ENCODE measurements at places on chromosomes 5 and 9.
A peak's percentile ranks its signal among the peaks of the same experiment; 100 is the strongest.

- DNase-seq = no peak
These were observed 147.9 kb upstream of the VCAN start for GRCh38 chr5:83323557-83324180.

- DNase-seq = peak; percentile 57
These were observed 70.8 kb downstream of the ACTL7B start for GRCh38 chr9:108784998-108785397.

- no peak for DNase-seq
These were observed 1.3 kb downstream of the PTRH1 start for GRCh38 chr9:127714020-127714750.

GRCh38 chr9:110712955-110713354 is 44.4 kb downstream of the MUSK start:
- peak; percentile 18 for DNase-seq

DNA sequence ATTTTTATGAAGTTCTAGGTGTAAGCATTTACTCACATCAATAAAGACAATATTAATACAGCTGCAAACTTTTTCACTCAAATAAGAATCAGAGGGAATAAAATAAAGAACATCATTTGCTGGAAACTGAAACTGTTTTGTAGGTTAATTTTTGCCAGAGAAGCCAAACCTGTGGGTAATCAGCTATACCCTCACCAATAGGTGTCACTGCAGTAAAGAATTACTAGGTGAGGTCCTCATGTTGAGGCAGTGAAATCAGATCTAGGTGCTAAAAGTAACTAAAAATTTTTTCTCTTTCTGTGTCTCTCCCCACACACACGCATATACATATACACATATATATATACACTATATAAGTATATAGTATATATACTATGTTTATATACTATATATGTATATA is 1016.3 kb upstream of the SEMA6A start:
- DNase-seq = no peak

GRCh38 chr9:130640681-130641080 is 23.7 kb upstream of the PRDM12 start:
- DNase-seq = no peak

DNA sequence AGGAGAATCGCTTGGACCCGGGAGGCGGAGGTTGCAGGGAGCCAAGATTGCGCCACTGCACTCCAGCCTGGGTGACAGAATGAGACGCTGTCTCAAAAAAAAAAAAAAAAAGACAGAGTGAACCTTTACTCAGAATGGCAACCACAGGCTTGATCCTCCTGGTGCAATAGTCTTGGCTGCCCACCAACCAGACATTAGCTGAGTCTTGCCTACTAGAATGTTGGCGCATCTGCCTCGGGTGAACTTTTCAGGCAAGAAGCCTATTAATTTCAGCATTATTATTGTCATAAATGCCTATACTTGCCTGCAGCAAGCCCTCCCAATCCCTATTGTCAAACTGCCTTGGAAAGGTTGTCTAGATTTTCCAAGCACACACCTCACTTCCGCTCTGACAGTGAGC is 4.2 kb downstream of the SERINC5 start:
- no peak for DNase-seq

GRCh38 chr9:2233274-2233673 is 218.1 kb downstream of the SMARCA2 start:
- DNase-seq = no peak

GRCh38 chr9:90251316-90251715 is 391.3 kb downstream of the DIRAS2 start:
- no peak for DNase-seq

DNA sequence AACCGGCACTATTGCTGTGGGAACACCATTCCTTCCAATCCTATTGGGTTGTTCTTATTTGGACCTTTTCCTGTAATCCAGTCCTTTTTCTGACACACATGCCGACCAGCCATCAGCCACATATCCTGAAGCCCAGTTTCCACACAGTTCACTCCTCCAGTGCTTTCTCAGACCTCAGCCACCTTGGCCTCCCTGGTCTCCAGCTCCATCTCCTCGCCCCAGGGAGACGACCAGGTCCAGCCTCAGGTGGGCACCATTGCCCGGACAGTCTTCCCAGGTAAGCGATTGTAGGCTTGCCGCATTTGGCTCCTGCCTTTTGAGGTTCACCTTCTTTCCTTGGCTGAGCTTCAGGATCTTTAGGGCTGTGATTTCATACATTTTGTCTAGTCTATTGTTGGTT is 15.2 kb upstream of the TERT start:
- DNase-seq = no peak

Data from fibroblast of skin of left quadriceps (primary cell).